ENCODE measurements at places on chromosomes 13 and 19.

DNA sequence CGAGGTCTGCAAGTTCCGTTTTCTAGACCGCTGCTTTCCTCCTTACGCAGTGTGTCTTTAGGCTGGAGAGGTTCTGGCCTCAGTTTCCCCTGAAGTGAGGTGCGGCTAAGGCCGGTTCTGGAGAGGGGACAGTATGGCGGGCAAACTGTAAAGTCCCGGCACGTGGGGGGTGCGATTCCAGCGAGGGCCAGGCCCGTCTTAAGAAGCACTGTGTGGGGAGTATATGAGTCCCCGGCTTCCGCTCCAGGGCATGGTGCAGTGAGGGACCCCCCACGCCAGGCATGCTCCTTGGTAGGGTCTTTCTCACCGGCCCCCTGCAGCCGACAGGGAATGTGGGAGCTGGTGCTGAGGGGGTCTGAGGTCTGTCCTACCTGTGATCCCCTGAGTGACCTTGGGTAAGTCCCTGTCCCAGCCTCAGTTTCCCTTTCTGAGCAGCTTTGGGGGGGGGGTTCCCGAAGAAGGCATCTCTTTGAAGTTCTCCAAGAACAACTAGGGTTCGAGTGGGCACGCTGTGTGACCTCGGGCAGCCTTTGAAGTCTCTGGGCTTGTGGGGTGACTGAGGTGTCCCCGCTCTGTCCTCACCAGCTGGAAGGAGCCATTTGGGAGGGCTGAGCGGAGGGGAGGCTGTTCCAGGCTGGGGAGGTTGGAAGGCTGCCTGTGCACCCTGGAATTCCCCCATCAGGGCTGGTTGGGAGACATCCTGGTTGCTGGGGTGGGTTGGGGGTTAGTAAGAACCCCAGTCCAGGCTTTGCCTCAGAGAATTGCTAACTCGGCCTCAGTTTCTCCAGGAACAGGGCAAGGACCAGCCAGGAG lies 1.5 kb downstream of the NFIC start:
- DNase-seq, result no peak

GRCh38 chr13:78022164-78022877 lies 103.7 kb upstream of the EDNRB start:
- DNase-seq, result peak; percentile 31

GRCh38 chr13:103436057-103436654 lies 369.9 kb upstream of the SLC10A2 start:
- no peak for DNase-seq

DNA sequence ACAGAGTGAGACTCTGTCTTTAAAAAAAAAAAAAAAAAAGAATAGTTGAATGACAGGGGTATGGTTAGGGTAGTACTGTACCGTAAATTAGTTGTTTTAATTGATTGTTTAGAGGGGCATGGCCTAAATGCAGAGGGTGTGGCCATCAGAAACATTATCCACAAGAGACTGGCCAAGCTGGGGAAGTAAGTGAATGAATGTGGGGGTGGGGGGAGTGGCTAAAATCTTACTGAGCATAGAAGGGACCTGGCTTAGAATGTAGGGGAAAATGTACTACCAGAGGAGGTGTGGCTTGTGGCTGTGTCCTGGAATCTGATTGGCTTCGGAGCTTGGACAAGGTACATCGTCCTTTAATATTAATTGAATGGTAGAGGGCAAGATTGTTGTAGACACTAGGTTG lies 3.8 kb downstream of the BCL2L12 start:
- no peak for DNase-seq

DNA sequence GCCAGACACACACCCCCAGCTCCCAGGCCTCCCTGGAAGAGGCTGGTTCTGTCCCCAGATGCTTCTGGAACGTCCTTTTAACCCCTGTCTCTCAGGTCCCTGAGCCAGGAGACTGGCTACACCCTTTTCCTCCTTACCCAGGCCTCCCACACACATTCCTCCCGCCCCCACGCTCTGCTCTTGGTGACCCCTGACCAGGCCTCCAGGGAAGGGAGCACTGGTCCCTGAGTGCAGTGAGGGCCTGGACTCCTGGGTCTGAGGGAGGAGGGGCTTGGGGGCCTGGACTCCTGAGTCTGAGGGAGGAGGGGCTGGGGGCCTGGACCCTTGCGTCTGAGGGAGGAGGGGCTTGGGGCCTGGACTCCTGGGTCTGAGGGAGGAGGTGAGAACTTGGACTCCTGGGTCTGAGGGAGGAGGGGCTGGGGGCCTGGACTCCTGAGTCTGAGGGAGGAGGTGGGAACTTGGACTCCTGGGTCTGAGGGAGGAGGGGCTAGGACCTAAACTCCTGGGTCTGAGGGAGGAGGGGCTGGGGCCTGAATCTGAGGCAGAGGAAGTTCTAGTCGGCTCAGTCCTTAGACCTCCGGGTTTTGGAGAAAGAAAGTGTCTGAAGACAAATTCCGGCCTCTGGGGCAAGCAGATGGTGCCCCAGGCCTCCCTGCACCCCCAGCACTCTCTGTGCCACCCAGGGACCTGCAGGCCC lies 527 bp downstream of the KLK6 start:
- DNase-seq, result no peak

- DNase-seq, result no peak
These were observed 17.9 kb upstream of the RFC3 start for GRCh38 chr13:33799950-33800592.

- peak; percentile 50 for DNase-seq
These were observed 48.6 kb upstream of the GTF3A start for GRCh38 chr13:27375686-27376326.

- no peak for DNase-seq
These were observed 6.7 kb upstream of the MRPL4 start for GRCh38 chr19:10245189-10245939.

DNA sequence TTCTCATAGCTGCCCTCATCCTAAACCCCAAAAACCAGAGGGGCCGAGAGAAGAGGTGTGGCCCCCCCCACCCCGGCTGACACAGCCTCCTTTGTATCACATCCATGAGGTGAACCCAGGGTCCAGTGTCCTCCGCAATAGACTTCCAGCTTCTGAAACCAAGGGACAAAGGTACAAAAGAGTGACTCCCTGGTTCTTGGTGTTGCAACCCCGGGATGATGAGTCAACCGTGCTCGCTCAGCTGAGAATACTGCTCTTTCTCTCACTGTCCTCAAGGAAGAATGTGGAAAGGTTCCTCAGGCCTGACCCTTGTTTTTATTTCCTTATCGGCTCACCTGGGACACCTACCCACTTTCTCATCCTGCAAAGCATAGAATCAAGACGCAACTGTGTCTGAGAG lies 5.5 kb downstream of the SLC15A1 start:
- DNase-seq, result no peak

DNA sequence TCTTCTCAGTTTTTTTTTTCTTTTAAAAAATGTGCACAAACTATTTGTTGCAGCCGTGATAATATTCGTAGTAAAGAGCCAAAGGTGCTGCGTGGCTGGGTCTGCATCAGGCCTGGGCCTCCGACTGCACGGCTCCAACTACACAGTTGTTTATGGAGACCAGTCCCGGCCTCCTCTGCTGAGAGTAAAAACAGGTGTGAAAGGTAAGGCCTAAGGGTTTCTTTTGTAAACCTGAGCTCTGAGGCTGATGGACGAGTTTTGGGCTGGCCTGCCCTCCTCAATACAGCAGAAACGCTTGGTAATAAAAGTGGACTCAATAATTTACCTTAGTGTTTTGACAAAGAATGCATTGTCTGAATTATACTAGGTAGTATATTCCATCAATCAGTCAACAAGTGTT lies 3.9 kb downstream of the MBNL2 start:
- DNase-seq, result no peak

DNA sequence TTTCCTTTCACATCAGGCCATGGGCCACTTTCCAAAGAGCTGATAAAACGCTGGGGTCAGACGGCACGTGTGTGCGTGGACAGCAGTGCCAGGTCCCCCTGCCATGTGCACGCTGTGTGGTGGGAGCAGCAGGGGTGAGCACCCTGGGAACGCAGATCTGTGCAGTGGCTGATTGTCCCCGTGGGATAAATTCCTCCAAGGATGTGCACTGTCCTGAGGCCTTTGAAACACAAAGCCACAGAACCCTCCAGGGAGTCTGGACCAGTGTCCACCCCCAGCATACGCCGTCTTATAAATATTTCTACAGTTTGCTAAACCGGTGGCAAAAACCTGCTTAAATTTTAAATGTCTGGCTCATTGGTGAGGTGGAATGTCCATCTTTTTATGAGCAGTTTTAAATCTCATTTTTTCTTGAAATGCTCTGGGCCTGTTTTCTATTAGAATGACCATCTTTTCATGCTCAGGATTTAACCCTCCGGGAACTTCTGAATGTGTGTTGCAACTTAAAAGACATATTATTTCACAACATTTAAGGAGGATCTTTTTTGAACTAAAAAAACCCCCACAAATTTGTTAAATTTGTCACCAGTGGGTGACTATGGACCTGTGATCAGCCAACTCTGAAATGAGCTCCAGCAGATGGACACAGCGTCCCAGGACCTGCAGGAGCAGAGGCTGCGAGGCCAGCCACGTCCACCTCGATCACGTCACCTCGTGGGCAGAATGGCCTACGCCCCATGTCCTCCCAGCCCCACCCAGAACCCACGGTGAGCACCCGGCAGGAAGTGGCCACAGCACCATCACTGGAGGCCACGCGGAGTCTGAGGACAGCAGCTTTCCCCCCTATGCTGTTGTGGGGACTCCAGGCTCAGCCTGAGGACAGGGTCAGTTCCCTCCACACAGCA lies 68.6 kb downstream of the RASA3 start:
- DNase-seq, result peak; percentile 20

DNA sequence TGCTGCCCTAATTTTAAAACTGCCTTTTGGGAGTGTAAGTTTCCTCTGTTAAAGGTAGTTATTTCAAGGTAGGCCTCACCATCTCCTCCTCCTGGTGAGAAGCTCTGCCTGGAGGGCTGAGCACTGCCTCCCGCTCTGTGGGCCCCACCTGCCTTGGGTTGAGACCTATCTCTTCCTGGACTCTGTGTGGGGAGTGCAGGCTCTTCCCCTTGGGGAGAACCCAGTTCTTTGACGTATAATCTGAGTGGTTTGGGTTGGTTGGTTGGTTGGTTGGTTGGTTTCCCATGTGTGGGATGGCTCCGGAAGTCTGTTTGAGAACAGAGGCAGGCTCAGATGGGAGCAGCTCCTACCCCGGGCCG lies 39.1 kb downstream of the ACTN4 start:
- DNase-seq, result no peak

DNA sequence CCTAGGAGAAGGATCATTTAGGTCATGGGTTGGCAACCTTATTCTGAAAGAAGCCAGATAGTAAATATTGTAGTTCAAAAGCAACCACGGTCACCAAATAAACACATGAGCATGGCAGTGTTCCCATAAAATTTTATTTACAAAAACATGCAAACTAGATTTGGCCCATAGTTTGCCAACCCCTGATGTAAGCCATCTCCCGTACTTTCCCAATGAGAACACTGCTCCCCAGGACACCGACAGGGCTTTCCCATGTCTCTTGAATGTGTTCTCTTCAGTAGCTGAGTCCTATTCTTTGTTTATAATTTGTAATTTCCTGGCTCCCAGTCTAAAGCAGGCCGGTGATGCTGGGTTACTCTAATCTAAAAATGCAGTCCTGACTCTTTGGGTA lies 239.6 kb downstream of the LHFPL6 start:
- no peak for DNase-seq

DNA sequence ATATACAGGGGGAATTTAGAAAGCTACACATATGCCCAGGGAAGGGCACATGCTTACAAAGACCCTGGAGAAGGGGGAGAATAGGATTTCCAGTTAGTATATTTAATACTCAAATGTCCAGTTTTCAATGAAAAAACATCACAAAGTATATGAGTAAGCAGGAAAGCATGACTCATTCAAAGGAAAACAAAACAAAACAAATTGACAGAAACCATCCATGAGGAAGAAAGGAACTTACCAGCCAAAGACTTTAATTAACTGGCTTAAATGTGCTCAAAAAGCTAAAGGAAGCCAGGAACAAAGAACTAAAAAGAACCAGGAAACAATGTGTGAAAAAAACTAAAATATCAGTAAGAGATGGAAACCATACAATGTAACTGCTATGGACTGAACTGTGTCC lies 716.2 kb upstream of the ARGLU1 start:
- no peak for DNase-seq

DNA sequence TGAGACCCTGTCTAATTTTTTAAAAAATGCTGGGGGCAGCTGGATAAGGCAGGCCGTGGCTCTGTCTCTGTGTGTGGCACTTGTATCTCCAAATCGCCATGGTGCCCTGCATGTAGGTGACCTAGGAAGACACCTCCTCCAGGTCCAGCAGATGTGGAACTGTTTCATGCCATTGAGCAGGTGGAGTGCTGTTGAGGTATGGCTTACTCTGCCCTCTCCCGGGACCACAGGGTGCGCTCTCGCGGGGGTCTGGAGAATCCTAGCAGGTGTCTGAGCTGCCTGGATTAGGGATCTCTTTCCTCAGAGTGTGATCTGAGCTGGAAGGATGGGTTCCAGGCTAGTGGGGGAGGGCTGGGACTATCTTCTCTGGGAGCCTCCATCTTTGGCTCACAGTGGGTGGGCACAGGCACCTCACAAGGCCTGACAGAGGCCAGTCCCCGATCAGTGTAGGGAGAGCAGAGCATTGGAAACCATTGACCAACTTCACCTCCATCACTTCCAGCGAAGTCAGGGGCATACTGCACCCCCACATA lies 67.7 kb upstream of the TM9SF2 start:
- DNase-seq, result no peak

DNA sequence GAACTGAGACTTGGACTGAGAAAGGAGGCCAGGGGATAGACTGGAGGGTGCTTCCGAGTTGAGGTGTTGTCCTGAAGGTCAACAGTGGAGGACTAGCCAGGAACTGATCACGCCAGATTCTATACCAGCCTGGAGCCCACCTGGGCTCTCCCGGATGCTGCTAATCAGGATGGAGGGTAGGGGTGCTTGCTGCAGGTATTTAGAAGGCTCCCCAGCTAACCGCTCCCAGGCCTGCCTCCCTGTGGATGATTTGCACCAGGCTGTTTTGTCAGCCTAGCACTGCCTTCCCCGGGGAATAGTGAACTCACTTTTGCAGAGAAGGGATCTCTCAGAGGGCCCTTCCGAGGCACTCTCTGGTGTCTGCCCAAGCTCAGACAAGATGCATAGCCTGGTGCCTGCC lies 60.5 kb upstream of the KCTD15 start:
- no peak for DNase-seq

DNA sequence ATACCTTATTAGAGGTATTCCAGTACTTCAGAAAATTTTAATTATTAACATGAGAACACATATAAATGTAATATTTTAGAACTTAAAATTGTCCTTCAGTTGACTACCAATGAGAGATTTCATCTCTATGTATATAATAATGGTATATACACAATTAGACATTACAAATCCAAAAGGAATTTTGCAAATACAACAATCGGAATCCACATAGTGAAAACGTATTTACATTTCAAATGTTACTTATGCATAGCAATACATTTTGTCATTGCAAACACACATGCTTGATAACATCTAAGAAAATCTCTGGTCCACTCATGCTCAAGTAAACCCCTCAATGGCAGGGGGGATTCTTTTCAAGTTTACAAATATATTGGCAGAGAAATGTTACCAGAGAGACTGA lies 2345.2 kb downstream of the PCDH9 start:
- DNase-seq, result no peak

- DNase-seq, result no peak
These were observed 192.8 kb downstream of the LACC1 start for GRCh38 chr13:44072536-44072935.

GRCh38 chr13:45078003-45078402 lies 42.3 kb upstream of the GTF2F2 start:
- DNase-seq, result no peak

GRCh38 chr13:77061362-77061761 lies 34.4 kb upstream of the FBXL3 start:
- DNase-seq, result no peak

Measured in HFF-Myc (cell line).